Tibial nerve (tissue), 4 donors: ENCODE measurements at places on chromosomes 6 and 20.

DNA sequence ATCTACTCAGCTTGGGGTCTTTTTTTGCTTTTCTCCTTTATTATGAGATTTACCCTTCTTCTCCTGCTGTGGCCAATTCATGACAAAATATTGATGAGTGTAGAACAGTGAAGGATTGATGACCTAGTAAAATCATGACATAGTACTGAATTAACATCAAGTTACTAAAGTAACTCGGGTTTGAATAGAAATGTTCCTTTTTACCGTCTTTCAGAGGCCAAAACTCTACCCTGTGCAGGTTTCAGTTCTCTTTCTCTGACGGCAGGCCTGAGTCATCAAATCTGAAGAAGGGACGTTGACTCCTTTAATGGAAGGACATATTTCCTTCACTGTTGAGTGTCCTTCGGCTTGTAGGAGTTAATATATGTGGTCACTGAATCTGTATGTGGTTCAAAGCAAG is 80.7 kb downstream of the RREB1 start:
- no peaks in the 10 kb centered on the region for H3K4me1 ChIP-seq
- H3K27me3 ChIP-seq: no peaks in the 10 kb centered on the region
- H3K36me3 ChIP-seq: peaks cover 6% of the 10 kb centered on the region
- DNase-seq: no peak

DNA sequence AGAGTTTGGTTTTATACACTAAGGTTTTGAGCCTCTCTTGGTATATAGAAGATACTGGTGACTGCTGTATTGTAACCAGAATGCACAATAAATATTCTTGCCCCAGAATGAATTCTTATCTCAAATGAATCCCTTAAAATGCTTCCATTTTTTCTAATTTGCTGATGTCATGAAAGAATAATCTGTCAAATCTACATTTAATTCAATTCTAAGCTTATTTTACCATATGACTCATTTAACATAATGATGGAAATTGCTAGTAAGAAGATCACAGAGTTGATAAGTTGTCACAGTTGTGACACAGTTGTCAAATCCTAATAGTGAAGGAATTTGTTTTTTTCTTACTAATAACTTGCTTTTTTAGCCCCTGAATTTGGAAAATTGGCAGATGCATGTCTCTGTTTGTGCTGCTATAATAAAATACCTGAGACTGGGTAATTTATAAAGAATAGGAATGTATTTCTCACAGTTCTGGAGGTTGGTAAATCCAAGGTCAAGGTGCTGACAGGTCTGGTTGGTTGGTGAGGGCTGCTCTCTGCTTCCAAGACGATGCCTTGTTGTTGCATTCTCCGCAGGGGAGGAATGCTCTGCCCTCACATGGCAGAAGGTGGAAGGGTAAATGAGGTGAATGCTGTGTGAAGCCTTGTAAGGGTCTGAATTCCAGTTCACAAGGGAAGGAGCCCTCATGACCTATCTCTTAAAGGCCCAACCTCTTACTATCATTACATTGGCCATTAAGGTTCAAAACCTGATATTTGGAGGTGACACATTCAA is 4.7 kb downstream of the ECT2L start:
- no peaks in the 10 kb centered on the region for H3K27me3 ChIP-seq
- no peak for DNase-seq

DNA sequence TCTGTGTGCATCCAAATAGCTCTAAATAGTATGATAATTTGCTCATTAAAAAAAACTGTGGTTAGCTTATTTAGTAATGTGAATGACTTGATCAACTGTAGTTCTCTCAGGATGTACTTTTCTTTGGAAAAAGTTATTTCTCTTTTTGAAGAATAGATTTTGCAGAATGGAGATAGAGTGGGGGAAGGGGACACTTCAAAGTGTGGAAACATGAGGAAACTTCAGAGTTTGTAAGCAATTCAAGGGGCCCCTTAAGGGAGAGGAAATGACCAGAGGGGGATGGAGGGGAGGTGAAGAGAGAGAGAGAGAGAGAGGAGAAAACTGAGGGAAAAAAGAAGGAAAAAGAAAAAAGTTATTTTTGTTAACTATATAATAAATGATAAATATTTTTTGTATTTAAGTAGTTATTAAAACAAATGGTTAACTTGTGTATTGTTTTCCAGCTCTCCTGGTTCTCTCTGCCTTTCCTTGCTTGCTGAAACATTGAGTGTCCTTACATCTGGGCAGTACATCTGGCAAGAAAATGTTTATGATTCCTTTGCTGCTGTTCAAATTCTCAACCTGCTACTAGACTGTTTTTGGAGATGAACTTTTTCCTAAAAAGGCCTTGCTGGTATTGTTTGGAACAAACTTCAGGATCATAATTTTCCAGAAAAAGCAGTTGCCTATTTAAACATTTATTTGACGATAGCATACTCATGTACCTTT is 497.5 kb upstream of the CITED2 start:
- H3K27ac ChIP-seq: no peak overlapping the region
- no peaks in the 10 kb centered on the region for H3K36me3 ChIP-seq
- no peak for DNase-seq
- H3K4me3 ChIP-seq: no peak overlapping the region

- H3K27ac ChIP-seq: no peak within 1 kb of the TSS
- H3K4me1 ChIP-seq: peaks cover 11% of the 10 kb centered on the region
- no peak for DNase-seq
- peak within 1 kb of the TSS; percentile 10 for H3K4me3 ChIP-seq
- H3K36me3 ChIP-seq: no peaks in the 10 kb centered on the region
- no peaks in the 10 kb centered on the region for H3K27me3 ChIP-seq
These were observed at the start of gene OXT for GRCh38 chr20:3071610-3072529. Gene OXT, plus strand, starts transcription at chr20:3071620. Its CDS starts 36 bp downstream, at chr20:3071656.

DNA sequence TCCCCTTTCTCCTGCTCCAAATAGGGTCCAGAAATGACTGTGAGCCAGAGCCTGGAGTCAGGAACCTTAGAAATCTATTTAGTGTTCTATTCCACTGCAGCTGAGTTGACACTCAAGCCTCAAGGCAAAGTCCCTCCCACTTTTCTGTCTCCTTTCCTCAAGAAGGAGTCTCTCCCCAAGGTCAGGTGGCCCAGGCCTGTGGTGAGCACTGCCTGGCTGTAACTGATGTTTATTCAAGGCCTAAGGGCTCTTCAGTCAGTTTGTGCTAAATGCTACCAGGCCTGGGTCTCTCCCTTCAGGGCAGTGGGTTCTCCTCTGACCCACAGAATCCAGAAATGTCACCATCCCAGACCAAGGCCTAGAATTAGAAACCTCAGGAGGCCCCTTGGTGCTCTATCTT is 1042.9 kb upstream of the EPHA7 start:
- H3K27me3 ChIP-seq: no peaks in the 10 kb centered on the region
- no peak for DNase-seq
- H3K4me1 ChIP-seq: no peaks in the 10 kb centered on the region
- H3K4me3 ChIP-seq: no peak overlapping the region
- no peaks in the 10 kb centered on the region for H3K36me3 ChIP-seq

DNA sequence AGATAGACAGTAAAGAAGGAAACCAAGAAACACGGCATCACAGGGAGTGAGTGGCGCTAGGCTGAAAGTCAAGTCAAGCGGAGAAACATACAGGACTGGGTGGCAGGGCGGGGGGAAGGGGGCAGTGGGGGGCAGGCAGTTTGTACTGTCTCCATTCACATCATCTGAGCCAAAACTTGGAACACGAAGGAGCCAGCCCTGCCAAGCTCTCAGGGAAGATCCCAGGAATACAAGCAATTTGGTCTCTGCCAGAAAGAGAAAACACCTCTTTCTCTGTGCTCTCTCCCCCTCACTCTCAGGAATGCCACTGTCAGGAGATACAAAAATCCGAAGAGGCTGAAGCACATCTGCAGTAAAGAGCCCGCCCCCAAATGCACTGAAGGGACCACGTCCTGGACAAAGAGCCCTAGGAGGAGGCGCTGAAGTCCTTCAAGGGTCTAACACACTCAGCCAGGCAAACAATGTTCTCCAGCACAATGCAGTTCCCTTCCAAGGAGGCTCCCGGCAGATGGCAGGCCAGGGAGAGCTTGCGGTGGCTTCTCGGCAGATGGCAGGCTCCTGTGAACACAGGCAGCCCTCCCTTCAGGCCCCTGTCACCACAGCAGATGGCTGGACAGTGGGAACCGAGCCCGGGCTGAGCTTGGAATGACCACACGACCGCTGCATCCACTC is 90.0 kb downstream of the ATP9A start:
- H3K4me3 ChIP-seq: no peak overlapping the region
- no peaks in the 10 kb centered on the region for H3K27me3 ChIP-seq
- H3K27ac ChIP-seq: peak overlapping the region; percentile 61

DNA sequence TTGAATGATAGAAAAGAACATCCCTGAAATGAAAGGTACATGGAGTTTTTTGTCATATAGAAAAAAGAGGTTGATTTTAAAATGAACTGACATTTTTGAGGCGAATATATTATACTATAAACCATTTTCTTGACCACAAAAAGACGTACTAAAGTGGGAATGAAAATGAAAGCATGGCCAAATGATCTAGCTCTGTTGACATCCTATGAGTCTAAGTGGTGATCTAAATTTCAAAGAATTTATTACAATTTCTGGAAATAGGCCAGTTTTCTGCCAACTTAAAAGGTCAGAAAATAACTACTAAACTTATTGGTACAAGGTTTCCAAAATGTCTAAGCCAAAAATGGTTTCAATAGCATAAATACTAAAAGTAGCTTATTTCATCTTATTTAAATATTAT is 536.8 kb downstream of the EYS start:
- no peaks in the 10 kb centered on the region for H3K27me3 ChIP-seq
- H3K36me3 ChIP-seq: no peaks in the 10 kb centered on the region
- no peak overlapping the region for H3K4me3 ChIP-seq
- no peak for DNase-seq
- H3K4me1 ChIP-seq: no peaks in the 10 kb centered on the region
- H3K27ac ChIP-seq: no peak overlapping the region

GRCh38 chr6:87182321-87182720 is 27.0 kb downstream of the ZNF292 start:
- no peak for DNase-seq
- H3K36me3 ChIP-seq: peaks cover 15% of the 10 kb centered on the region
- H3K4me3 ChIP-seq: no peak overlapping the region

DNA sequence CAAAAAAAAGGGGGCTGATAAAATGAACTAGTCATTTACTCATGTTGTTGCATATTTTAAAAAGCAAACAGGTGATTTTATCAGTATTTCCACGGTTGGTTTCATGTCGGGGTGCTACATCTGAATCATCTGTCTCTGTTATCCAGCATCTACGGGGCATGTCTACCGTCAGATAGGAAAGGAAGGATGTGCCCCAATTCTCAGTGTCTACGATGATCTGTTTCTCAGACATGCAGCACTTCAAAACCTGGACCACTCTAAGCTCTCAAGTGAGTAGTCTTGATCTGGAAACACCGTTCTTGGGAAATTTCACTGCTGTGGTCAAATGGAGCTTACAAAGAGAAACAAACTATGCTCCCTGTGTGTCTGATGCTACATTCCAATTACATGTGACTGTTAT is 240.3 kb upstream of the TAB2 start:
- DNase-seq: no peak
- H3K4me1 ChIP-seq: peaks cover 23% of the 10 kb centered on the region
- H3K4me3 ChIP-seq: no peak overlapping the region
- H3K27ac ChIP-seq: no peak overlapping the region

DNA sequence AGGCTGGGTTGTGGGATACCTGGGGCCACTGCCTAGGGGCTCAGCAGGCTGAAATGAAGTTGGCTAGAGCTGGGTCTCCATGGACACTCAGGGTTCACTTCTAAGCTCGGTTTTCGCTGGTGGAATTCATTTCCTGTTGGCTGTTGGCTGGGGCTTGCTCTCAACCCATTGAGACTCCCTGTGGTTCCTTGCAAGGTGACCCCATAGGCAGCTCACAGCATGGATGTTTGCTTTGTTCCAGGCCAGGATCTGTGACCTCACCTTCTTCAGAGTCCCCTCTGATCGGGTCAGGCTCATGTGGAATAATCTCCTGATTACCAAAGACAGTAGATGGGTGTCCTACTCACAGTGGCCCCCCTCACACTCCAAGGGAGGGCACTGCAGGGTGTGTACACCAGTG is 229.3 kb downstream of the QKI start:
- no peaks in the 10 kb centered on the region for H3K36me3 ChIP-seq
- DNase-seq: no peak
- no peak overlapping the region for H3K27ac ChIP-seq
- no peaks in the 10 kb centered on the region for H3K27me3 ChIP-seq

DNA sequence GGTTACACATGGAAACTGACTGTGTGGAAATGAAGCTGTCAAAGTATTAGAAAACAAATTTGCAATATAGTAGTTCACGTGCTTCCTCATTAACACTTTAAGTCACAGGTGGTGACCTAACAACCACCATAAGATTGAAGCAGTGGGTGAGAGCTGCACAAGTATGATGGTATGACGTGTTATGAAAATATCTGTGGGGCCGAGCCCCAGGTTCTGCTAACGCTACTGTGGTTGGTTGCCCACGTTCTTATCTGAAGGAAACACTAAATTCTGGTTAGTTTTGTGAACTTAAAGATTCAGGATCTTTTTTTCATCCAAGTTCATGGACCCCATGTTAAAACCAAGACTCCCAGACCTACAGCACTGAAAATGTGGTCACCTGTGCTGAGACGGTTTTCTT is 243.0 kb upstream of the RIN2 start:
- H3K27me3 ChIP-seq: no peaks in the 10 kb centered on the region
- no peak overlapping the region for H3K4me3 ChIP-seq
- no peaks in the 10 kb centered on the region for H3K4me1 ChIP-seq
- H3K36me3 ChIP-seq: no peaks in the 10 kb centered on the region
- DNase-seq: no peak

DNA sequence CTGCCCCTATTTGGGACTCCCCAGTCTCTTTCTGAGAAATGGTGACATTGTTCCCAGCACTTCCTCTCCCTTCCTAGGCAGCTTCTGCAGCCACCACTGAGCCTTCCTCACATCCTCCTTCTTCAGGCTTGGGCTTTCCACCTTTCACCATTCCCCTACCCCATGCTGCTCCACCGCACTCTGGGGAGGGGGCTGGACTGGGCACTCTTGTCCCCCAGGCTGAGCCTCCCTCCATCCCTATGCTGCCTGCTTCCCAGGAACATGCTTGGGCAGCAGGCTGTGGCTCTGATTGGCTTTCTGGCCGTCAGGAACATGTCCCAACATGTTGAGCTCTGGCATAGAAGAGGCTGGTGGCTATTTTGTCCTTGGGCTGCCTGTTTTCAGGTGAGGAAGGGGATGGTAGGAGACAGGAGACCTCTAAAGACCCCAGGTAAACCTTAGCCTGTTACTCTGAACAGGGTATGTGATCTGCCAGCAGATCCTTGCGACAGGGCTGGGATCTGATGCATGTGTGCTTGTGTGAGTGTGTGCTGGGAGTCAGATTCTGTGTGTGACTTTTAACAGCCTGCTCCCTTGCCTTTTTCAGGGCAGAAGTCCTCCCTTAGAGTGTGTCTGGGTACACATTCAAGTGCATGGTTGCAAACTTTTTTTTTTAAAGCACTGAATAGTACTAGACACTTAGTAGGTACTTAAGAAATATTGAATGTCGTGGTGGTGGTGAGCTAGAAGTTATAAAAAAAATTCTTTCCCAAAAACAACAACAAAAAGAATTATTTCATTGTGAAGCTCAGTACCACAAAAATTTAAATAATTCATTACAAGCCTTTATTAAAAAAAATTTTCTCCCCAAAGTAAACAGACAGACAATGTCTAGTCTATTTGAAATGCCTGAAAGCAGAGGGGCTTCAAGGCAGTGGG is 2.1 kb upstream of the CDKN1A start:
- peak overlapping the region; percentile 73 for H3K27ac ChIP-seq
- H3K27me3 ChIP-seq: no peaks in the 10 kb centered on the region
- no peaks in the 10 kb centered on the region for H3K36me3 ChIP-seq
- H3K4me3 ChIP-seq: no peak overlapping the region
- DNase-seq: no peak

GRCh38 chr20:5880326-5880725 is 70.0 kb downstream of the TRMT6 start:
- H3K4me3 ChIP-seq: no peak overlapping the region
- H3K27me3 ChIP-seq: no peaks in the 10 kb centered on the region
- DNase-seq: no peak
- no peaks in the 10 kb centered on the region for H3K4me1 ChIP-seq
- H3K36me3 ChIP-seq: no peaks in the 10 kb centered on the region
